ENCODE measurements at places on chromosomes 12 and 14. TPM values are rescaled to one million over a fixed set of nuclear protein-coding genes. Genes with fewer than 3 reads are reported as not detected.

Gene LBHD2
- polyA plus RNA-seq: not detected

Gene TAS2R50
- polyA plus RNA-seq: 0.27 TPM

Gene SELPLG
- polyA plus RNA-seq: 349 TPM

Gene KRT75
- not detected for polyA plus RNA-seq

Gene PAH
- polyA plus RNA-seq: not detected

Data from CD14-positive monocyte (primary cell).